Nephron progenitor cell (in vitro differentiated cells): ENCODE measurements at places on chromosomes 2 and 18.

- no peak for DNase-seq
These were observed 196.1 kb downstream of the EIPR1 start for GRCh38 chr2:3181416-3182010.

DNA sequence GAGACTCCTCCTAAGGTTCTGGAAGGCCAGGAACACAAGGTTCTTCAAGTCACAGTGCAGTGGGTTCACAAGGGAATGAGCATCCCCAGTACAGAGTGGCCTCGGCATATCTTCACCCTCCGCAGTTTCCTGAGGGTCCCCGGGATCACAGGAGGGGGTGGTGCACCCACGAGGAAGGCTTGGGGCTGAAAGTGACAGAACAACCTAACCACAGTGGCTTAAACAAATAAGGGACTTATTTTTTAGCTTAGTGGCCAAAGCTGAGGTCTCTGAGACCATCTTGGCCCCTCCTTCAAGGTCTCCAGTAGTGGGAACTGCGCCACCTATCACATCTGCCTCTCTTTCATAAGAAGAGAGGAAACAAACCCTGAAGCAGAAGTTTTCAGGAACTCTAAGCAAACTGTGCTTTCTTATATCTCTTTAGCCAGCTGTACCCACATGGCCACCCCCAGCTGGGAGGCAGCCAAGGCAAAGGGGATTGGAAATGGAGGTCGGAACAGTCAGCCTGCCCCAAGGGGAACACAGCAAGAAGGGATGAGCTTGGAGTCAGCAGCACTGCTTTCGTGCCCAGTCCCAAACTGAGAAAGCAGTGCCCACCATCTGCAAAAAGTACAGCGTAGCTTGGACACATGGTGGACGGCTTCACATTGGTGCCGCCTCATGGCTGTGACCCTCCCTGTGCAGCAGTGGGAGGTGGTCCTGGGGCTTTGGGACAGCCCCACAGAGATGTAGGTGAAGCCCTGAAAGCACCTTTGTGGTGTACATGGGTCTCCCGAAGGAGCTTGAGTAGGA is 260.0 kb upstream of the ID2 start:
- no peak for DNase-seq

DNA sequence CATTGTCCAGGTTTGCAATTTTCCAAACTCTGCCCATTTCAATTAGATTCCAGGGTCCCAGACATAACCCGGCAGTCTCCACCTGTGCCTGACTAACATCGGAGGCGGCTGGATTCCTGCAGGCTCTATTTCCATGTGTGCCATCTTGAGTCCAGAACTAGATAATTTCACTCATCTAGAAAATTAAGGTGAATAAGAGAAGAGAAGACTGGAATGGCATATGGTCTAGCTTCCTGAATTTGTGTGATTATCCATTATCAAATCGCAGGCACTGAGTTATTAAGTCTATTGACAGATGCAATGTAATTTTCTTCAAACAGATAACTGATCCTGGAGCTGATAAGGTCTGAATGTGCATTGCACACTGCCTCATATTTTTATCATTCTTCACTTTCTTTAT is 305.2 kb downstream of the ETAA1 start:
- DNase-seq = no peak

DNA sequence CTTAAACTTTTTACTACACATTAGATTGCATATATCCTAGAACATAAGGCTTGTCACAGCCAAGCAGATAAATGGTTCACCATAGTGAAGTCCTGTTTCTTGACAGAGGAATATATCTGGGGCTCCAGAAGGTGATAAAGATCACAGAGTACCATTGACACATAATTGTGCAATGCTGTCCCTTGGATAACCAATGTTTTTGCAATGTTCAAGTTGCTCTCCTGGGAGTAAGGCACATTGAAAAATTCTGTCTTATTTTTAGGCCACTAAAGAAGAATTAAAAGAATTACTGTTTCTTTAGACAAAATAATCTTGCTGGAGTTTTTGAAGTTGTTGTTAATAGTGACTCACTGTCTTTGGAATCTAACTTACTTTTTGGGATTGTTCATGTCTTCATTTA is 1132.8 kb downstream of the LRP1B start:
- DNase-seq = no peak

- DNase-seq = no peak
These were observed 141.5 kb upstream of the NDUFV2 start for GRCh38 chr18:8960740-8961657.
